ENCODE measurements at places on chromosomes 16 and 17.

DNA sequence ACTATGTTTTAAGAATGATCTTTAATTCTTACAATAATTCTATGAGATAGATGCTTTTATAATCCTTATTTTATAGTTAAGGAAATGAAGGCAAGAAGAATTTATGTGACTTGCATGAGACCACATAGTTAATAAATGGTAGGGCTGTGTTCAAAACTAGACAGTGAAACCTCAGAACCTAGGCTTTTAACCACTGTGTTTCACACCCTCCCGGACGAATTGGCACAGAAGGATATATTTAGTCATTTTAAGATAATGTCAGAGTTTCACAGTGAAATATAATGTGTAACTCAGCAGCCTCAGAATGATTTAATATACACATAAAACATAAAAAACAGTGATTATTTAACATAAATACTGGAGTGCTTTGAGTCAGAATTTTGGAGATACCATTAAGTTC lies 57.0 kb downstream of the NSRP1 start:
- no peak for DNase-seq

DNA sequence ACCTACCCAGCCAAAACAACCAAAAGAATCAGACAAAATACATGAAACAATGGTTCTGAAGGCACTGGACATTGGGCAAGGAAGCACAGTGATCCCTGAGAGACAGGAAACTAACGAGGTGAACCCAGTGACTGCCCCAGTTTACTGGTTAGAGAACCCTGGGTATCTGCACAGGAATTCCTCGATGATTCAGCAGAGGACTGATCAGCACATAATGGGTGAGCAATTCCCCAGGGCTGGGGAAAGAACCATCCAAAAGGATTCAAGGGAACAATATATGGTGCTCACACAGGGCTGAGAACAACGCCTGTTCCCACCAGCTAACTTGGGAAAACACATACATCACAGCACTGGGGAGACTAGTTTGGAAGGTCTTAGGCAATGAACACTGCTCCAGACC lies 167.2 kb downstream of the PARN start:
- no peak for DNase-seq

GRCh38 chr17:36608794-36609497 lies 7.6 kb downstream of the MRM1 start:
- DNase-seq: no peak

DNA sequence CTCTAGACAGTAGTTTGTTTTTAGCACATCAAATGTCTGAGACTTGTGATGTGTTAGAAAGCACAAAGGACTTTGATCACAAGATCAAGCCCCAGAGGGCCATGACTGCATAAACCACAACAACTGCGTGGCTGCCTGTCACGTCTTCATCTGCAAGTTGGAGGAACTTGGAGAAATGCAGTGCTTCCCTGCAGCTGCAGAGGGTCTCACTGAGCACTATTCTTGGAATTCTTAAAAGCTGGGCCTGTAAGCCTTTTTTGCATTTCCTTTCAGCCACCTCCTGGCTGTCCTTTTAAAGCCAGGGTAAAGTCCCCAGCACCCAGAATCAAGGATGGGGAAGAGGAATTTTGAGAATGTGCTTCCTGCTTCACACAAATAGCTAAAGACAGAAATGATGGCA lies 431.3 kb downstream of the MAF start:
- DNase-seq: no peak

GRCh38 chr17:75338335-75338734 lies 49.1 kb upstream of the SLC25A19 start:
- DNase-seq: no peak

- DNase-seq: no peak
Measured at GRCh38 chr17:57914273-57915142, 40.7 kb downstream of the CUEDC1 start.

GRCh38 chr16:73732681-73733080 lies 563.9 kb upstream of the PSMD7 start:
- DNase-seq: no peak

DNA sequence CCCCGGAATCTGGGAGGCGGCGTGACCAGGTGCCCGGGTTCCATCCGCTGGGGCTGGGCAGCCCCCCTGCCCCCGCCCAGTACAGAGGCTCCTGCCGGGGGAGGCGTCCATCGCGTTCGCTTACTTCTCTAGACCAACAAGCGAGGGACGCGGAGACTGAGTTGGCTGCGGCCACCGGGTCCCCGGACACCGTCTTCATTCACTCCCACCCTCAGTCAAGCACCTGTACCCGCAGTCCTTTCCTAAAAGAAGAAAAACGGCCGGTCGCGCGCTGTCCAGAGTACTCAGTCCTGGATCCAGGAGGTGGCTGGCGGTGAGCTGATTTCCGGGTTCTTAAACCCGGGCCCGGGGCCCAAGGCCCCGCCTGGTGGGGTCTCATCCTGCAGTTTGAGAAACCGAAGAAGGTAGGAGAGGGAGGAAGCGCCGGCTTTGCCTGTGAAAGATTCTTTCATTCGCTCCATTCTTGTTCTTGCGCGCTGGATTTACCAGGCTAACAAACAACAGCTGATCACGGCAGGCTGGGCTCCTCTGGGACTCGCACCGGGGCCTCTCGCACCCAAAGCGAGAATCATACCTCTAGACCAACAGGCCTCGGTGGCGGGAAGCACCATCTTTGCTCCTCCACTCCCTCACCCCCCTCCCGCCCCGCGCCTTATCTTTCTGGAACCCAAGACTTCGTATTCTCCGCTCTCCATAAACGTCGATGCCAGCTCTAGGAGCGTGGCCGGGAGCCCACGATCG lies 17.4 kb upstream of the OR1F1 start:
- no peak for DNase-seq
